ENCODE measurements at places on chromosomes 5 and 9.

DNA sequence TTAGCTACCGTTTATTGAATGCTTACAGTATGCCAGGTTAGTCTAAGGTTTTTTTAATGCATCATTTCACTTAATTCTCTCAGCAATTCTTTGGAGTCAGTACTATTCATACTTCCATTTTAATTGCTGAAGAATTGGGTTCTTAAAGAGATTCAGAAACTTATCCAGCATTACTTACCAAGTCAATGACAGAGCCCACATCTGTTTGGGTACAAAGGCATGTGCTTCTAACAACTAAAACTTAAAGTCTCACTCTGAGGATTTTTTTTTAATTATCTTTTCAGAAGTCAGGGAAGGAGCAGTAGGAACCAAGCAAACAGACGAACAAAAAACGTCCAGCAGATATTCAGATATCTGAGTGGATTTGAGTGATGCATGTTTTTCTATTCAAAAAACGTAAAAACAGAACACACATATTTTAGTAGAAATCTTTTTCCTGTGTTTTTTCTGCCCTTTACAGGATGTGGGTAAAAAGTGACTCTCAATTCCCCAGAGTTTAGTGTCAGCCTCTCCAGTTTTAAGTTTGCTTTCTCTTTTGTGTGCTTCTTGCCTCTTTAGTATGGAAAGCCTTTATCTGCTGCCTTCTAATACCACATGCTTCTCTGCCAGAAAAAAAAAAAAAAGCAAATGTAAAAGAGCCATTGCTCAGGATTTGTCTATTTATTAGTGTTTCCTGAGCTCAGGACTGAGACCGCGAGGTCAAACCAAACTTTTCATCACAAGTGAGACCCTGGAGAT, 118.0 kb downstream of the PRKACG start:
- DNase-seq, result no peak

DNA sequence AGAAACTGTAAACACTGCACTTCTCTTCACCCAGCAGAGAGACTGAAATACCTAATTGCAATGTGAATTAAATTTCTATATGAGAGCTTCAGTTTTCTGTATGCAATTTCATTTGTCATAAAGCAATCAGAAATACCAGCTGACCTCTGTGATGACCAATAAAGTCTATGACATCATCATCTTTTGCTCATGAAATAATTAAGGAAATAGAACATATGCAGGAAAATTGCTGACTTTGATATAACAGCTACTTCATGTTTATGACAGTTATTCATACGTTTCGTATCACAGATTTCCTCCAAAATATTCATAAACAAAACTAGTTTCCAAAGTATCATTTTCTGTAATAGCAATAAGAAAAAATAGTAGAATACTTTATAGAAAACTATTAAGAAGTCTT, 652.3 kb downstream of the SLCO4C1 start:
- no peak for DNase-seq

GRCh38 chr9:32405506-32405905, 21.1 kb downstream of the ACO1 start:
- DNase-seq, result no peak

DNA sequence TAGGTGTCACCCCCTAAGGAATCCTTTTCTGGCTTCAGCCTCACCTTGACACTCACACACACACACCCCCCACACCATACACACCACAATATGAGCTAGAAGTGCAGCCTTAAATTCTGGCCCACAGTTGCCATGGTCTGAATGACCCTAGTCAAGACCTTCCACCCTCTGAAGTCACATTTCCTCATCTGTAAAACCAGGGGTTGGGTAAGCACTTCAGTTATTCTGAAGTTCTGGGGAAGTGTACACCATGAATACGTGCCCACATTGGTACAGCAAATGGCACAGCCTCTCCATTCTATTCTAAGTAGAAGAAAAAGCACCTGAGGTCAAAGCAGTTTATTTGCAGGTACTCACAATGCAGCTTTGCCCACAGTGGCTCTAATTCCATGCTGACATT, 372.8 kb upstream of the KLF4 start:
- no peak for DNase-seq

DNA sequence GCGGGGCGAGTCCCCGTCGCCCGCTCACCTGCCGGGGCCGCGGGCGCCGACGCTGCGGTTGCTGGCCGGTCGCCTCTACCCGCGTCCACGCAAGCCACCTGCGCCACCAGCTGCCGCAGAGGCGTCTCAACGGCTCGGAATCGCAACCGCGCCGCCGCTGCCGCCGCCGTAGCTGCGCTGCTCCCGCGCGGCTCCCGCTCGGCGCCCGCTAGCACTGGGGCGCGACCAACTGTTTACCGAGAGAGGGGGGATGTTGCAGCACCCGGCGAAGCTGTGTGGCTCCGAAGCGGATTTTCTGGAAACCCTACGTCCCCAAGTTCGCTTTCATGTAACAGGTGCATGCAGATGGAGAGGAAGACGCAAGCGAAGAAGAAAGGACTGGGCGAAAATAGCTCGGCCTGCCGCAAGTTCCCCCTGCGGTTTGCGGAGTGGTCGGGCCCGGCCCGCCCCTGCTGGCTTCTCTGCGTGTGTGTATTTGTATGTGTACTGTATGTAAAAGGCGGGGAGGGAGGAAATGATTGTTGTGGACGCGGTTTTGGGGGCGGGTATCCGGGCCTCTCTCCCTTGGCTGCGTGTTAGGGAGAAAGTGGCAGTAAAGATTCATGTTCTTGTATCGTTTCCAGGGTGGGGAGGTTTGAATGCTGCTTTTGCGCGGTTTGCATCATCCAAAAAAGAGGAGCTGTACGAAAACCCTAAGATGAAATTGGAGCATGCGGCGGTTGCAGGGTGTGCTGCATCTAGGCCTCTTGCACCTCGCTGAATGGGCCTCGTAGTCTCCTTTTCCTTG, at the start of gene PSIP1:
Gene PSIP1 (minus strand): TSS at position 182 of the 787 bp plus-strand sequence. CDS start 782 bp downstream, outside the sequence.
- peak; percentile 82 for DNase-seq

DNA sequence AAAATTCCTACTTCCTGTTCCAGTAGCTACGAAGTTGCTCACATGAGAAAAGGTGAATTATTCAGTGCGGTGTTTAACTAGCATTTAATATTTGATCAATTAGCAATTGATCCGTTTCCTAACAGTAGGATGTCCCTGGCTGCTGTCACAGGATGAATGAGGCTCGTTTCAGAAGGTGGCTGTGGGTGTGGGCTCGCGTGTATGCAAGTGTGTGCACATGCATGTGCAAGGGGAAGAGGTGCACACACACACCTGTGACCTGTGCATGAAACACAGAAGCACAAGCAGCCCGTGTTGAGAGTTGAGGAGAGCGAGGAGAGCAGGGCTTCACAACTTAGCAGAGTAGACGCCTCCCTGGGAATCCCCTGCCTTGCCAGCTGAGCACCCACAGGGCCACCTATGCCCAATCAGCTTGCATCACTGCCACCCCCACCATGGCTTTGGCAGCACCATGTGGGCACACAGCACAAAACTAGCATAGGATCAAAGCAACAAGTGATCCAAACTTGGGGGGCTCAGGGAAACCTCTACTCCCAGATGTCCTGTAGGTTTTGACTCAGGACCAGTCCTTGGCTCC, 107.2 kb downstream of the C5orf15 start:
- no peak for DNase-seq

- DNase-seq, result no peak
Measured at GRCh38 chr9:126125992-126126409, 200.6 kb upstream of the MVB12B start.

DNA sequence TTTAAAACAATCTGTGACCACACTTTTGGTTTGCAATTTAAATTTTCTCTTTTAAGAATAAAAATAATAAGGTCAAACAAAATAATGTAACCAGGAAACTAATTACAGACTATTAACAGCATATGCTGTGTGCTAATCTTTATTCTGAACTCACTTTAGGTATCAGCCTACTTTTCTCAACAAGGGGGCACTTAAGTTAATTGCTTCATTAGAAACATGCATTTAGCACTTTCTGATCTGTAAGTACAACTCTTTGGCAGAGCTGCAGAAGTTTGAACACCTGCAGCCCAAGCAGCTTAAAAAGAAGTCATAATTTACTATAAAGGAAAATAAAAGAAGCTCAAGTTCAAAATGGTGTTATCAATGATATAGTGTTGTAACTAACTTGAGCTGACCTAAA, 21.7 kb downstream of the XRCC4 start:
- DNase-seq, result no peak

DNA sequence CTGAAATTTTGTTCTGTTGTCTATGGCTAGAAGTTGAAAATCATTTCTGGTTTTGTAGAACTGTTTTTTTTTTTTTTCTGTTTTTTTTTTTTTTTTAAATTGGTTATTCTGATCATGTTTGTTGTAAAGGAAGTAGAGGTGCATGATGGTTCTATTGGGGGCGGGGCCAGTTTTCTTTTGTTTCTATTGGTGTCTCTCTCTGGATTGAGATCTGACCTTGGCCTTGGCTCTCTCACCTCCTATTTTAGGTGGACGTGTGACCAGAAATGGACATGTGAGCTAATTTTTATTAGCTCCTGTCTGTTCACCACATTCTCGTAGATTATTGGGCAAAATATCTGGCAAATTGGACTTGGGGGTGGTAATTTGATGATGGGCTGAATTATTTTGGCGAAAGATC, 3.2 kb downstream of the ZNF618 start:
- no peak for DNase-seq

GRCh38 chr5:35754481-35754880, 102.2 kb upstream of the IL7R start:
- no peak for DNase-seq

DNA sequence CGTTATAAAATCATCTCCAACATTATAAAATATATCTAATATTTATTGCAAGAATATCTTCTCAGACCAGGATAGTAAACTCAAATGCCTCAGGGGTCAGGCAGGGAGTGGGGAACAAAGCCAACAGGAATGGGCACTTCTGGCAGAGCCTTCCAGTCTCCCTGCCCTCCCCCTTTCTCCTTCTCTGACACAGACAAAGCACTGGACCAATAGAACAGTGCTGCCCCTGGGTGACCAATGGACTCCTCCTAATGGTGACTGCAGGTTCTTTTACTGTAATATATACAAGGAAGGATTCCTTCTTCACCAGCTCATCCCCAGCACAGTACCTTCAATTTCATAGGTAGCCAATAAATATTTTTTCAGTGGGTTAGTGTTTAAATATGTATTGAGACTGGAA, 31.1 kb upstream of the MAMDC2 start:
- no peak for DNase-seq

DNA sequence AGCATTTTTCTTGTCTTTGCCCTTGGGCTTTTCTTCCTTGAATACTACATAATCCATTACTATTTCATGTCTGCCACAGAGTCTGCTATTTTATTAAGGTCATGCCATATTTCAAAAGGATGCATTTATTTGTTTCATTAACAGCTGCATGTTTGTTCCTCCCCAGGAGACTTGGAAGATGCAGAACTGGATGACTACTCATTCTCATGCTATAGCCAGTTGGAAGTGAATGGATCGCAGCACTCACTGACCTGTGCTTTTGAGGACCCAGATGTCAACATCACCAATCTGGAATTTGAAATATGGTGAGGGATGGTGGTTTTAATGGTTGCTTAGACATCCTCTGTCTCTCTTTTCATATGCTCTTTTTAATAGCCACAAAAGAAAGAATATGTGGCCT, 4.0 kb downstream of the IL7R start:
- DNase-seq, result no peak

DNA sequence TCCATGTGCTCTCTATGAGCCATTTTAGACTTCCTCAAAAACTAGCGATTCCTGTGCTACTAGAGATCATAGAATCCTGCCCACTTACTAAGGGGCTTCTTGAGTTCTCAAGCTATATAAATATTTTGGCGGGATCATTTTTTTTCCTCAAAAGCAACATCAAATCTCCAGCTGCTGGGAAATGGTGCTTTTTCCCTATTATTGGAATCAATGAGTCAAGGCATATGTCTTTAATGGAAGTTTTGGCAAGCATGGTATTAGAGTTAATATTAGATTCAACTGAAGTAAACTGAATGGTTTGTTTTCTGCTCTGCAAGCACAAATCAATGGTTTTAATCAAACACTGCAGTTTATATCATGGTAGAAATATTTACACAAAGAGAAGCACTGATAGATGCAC, 369.9 kb upstream of the PTGER4 start:
- DNase-seq, result no peak

GRCh38 chr5:127892467-127893207, 189.4 kb downstream of the CCDC192 start:
- DNase-seq, result no peak

- no peak for DNase-seq
Measured at GRCh38 chr5:141945511-141946051, 12.4 kb downstream of the PCDH12 start.

DNA sequence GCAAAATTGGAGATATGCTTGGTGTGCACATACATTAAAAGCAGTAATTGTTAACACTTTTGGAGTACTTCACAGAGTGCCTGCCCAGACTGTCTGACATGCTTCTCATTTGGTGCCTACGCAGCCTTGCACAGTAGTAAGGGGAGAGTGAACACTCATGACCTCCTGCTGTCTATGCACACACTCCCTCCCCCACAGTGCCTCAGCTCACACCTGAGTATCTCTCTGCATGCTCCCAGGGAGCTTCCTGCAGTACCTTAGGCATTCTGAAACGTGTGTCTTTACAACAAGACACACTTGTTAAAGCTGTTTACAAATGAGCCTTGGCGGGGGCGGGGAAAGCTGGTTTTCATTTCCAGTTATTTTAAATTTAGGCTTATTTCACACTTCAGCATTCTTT, 18.0 kb downstream of the MAP3K1 start:
- no peak for DNase-seq

DNA sequence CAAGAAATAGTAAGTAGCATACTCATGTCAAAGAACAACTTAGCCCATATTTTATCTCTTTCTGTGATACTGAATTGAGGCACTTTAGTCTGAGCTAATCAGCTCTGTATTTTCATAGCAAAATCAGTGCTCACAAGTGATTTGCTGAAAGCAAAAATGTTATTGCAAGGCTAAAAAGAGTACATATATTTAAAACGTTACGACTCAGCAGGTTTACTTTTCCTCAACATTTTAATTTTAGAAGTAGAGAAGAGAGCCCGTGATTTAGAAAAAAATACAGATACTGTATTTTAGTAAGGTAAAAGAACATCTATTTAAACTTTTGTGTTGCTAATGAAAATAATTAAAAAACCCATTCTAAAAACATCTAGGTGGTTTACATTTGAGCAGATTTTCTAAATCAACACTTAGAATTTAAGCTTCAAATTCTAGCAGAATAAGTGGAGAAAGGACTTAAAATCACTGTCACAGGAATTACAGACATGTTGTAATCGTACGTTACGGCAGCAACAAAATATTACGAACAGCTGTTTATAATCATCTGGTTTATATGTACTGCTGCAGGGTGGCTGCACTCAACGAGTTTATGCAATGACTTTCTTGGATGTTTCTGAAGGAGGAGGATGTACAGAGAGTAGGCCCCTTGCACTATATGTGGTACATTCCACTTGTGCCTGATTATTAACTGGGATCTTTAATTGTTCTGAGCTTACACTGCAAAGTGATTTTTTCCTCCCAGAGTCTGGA, 20.1 kb downstream of the SREK1 start:
- no peak for DNase-seq

DNA sequence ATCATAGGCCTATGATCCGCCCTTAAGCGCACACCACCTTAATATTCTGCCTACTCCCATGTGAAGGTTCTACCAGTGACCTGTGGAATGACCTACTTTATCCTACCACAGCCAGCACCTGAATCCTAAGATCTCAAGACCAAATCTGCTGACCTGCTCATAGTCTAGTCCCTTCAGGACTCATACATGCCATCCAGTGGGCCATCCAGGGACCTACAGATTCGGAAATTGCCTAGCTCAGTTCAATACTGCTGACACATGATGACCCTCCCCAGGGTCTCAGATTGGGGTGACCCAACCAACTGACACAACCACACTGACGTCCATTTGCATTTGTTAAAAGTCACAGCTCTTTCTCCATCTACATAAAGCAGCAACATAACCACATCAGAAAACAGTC, 443.8 kb upstream of the ST8SIA4 start:
- DNase-seq, result no peak

- DNase-seq, result no peak
Measured at GRCh38 chr5:97074859-97075489, 67.4 kb downstream of the LIX1 start.

Measured in stimulated activated CD4-positive, alpha-beta T cell treated with anti-CD3 and anti-CD28 coated beads, Interleukin-12 subunit alpha, Interleukin-12 subunit beta, amount 100 ng/mL, for 48 hours (primary cell).